ENCODE measurements at places on chromosomes 6 and 20.

DNA sequence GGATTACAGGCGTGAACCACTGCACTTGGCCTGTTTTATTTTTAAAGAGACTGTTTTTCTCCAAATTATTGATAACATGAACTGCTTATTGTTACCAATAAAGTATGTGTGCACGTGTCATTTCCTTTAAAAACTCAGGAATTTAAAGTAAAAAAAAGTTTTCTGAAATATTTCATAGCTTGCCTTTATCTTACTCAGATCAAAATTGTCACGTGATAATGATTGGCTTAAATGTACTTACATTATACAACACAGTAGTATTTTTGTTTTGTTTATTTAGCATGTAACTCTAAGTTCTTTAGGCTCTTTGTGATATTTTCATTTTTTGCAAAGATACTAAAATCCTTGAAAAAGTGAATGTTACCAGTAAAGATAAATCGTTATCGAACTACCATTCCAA lies 174.1 kb downstream of the ZFAND3 start:
- no peak for DNase-seq

DNA sequence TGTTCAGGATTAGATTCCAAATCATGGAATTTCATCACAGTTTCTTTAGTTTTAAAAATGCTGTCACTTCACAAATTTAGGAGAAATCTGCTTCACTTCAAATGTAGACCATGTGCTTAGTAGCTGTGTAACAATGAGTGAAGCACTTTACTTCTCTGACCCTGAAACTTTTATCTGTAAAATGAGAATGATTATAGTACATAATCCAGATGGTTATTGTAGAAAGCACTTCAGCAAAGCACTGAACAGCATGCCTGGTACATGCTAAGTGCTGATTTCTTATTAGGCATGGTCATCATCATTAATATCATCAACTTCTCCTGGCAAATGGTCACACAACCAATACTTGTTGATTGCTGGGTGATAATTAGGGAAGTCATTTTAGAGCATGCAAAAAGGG lies 705.0 kb downstream of the EPHA7 start:
- DNase-seq = no peak

DNA sequence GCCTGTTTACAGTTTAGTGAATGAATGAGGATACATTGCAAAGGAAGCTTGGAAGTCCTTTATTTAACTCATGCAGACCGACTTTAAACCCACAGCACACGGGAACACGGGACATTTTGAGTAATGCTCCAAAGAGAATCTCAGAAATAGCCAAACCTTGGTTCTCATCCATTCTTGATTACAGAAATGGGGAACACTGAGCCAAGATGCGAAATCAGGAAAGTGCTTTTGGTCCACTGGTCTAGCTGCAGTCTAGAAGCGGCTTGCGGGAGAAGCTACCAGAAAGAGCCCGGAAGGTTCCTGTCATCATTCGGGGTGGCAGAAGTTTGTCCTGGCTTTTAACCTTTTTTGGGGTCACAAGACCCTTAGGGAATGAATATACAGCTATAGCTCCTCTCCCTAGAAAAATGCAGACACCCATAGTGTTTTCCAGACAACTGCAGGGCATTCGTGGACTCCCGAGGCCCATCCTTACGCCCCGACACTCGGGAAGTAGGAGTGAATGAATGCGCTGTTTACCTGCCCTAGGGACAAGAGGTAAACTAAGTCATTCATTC lies 475 bp upstream of the TMEM181 start:
- no peak for DNase-seq

DNA sequence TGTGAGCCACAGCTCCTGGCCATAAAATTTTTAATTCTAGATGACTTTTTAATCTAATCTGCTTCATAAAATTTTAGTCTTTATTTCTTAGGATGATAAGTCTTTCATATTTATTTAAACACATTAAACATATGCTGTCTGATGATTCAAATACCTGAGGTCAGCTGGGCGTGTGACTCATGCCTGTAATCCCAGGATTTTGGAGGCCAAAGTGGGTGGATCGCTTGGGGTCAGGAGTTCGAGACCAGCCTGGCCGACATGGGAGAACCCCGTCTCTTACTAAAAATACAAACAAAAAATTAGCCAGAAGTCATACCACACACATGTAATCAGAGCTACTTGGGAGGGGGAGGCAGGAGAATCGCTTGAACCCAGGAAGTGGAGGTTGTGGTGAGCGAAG lies 53.1 kb downstream of the RBM24 start:
- DNase-seq = peak; percentile 67

- no peak for DNase-seq
Measured at GRCh38 chr6:63683071-63683603, 47.5 kb downstream of the PHF3 start.

- peak; percentile 54 for DNase-seq
Measured at GRCh38 chr6:1296542-1296941, 15.4 kb upstream of the FOXQ1 start.

DNA sequence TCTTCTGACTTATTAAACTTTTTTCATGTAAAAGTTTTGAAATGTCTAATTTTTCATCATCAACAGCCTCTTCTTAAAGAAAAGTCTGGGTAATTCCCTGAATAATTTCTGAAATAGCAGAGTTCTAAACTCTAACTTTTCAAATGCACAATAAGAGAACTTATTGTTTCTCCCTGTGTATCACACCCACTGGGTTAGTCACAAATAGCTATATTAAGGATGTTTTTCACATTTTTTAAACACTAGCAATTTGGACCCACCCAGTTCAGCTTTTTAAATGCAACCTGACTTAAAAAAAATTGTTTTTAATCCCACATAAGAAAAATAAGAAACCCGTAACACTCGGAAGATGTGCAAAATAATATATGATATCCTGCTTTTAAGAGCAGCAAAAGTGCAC lies 61.4 kb upstream of the UTRN start:
- no peak for DNase-seq

- DNase-seq = peak; percentile 80
Measured at GRCh38 chr20:325889-326644, 715 bp downstream of the SOX12 start.

DNA sequence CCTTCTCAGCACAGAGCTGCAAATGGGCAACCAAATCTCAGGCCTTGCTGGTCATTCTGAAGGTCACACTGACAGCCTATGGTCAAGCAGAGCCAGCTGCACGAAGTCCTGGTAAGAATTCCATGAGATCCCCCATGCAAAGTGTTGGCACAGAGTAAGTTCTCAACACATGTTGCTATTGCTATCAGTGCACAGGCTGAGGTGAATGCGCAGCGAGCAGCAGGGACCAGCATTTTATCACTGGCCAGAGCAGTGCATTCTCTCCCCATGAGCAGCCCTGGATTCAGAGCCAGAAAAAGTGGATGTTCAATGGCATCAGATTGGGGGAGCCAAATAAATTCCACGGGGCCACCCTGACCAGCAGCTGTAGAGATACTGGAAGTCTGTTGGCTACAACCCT lies 44.1 kb upstream of the TOP1 start:
- no peak for DNase-seq

DNA sequence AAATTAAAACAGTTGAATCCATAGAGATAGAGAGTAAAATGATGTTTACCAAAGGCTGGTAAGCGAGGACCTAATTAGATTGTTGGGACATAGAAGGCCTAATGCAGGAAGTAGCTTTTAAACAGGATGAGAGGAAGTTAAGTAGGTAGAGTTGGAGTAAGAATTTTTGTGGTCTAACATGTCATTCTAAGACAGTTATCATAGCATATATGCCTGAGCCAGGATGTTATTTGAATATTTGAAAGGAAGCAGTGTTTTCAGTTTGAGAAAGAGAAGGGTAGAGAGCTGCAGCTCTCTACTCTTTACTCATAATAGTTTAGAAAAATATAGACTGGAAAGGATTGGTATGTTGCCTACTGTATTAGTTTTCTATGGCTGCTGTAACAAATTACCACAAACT lies 121.6 kb downstream of the MEI4 start:
- no peak for DNase-seq

DNA sequence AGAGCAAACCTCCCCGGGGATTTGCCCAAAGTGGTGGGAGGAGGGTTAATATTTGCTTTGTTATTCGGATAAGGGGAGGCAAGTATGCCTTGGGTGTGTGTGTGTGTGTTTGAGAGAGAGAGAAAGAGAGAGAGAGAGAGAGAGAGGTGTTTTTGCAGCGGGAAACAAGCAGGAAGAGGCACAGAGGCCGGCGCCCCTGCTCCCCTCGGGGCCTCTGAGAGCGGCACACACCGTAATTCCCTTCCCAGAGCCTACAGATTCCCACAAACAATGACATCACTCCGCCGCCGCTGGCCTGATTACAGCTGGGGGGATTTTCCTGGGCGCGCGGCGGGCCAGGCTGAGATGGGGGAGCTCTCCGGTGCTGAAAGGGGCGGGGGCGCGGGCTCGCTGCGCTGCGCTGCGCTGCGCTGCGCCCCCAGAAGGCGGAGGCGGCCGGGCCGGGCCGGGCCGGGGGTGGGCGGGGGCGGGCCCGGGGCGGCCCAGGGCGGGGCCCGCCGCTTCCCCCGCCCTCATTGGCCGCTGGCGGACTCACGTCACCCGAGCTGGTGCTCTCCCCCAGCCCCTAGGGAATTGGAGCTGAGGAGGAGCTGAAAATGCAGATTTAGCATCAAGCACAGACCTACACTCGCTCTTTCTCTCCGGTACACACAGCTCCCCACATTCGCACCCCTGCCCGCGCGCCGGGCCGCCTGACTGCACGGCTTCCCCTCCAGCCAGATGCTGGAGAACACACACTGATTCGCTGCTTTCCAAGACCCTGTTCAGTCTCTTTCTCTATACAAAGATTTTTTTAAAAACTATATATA lies at the start of gene PCSK2:
Gene PCSK2 (plus strand): TSS at position 631 of the 809 bp plus-strand sequence. CDS start 266 bp downstream, outside the sequence.
- DNase-seq = peak; percentile 42

DNA sequence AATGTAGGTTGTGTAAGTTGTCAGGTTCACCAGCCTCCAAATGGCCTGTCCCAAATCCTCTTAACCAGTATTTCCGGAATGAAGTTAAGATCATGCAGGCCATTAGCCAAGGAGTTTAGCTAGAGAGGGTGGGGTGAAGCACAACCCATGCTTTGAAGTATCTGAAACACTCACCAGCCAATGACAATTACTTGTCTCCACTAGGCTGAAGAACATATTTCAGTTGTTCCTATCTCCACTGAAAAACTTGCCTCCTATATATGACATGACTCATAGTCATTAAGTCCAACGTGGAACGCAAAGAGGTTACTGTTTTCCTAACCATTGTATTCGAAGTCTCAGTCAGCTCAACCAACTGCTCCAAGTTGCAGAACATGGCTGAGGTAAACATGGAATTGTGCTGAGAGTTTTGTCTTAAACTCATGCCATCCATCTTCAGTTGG lies 37.4 kb upstream of the TNFAIP3 start:
- DNase-seq = peak; percentile 53

- no peak for DNase-seq
Measured at GRCh38 chr6:25315194-25316177, 36.3 kb downstream of the CARMIL1 start.

DNA sequence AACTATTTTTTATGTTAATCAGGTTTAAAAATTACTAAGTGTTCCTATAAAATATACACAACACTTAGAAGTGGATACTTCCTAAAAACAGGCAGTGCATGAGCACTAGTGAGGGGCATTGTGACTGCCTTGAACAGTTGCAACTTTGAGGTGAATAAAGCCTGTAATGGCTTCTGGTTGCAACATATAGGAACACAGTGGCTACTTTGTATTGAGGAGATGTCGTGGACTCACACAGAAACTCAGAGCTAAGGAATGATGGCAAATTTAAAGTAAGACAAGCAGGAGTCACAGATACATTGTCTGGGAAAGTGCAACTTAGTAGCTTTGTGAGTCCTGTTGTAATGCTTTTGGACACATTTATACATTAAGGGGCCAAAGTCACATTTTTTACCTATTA lies 861 bp upstream of the HLA-A start:
- peak; percentile 17 for DNase-seq

DNA sequence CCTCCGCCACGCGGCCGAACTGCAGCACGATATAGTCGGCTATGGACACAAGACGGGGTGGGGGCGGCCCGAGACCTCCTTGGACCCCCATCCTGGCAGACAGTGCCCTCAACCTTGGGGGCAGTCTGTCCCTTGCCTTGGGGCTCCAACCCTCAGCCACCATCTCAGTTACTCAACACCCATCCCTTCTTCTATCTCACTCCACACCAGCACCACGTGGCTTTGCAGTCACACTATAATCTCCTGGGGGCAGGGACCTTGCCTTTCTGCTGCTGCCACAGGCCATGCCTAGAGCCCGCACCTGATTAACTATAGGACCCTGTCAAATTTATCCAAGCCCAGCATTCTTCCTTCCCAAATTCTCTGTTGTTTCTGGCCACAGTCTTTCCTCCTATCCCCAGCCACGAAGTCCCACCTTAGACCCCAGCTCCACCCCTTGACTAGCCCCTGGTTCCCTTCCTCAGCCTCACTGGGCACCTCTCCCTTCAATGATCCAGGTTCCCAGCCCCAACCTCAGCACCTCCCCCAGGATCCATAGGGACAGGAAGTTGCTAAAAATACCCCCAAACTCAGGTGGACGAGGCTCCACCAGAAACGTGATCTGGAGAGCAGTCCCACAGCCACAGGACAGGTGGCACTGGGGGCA lies 1.7 kb upstream of the TEAD3 start:
- DNase-seq = no peak

DNA sequence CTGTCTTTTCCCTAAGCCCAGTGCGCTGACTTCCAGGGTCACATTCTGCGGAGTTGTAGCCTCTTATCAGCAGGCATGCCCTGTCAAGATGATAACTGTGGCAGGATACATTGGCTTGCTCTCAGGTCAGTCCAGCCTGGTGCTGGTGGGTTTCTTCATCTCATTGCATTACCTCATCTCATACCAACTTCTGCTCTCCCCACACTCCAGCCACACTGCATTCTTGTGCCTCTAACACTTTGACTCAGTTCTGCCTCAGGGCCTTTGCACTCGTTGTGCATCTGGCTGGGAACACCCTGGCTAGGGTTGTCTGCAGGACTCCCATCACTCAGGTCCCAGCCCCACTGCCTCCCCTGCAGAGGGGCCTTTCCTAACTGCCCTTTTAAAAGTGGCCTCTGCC lies 110.3 kb upstream of the BACH2 start:
- peak; percentile 79 for DNase-seq

DNA sequence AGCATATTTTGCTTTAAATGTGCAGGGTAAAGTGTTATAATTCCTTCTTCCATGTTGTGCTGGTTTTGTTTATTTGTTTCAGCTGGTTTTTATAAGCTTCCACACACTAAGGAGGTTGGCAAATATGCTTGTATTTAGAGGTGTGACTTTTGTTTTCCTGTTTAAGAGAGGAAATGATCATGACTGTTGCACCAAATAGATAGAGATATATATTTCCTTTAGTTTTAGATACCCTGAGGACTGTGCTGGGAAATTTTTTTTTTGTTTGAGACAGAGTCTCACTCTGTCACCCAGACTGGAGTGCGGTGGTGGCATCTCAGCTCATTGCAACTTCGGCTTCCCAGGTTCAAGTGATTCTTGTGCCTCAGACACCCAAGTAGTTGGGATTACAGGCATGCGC lies 5.8 kb downstream of the TBPL1 start:
- DNase-seq = no peak

DNA sequence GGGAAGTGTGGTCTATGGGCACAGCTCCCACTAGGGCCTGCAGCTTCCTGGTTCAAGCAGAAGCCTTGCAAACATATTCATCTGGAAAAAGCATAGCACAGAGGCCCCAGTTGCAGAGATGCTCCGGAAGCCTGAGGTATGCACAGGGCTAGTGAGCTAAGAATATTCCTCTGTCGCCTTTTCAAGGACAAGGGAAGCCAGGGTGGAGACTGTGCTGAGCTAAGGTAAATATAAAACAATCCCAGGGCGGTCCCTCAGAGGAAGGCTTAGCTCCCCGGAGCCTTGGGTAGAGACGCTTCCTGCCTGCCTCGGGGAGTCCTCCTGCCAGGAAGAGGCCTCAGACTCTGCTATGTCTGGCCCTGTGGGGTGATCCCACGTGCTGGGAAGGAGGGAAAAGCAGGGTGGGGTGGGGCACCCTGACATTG lies 134.8 kb upstream of the FOXA2 start:
- no peak for DNase-seq

Measured in iris pigment epithelial cell (primary cell).